ENCODE measurements at places on chromosomes 4 and X.

GRCh38 chrX:107701493-107702121 is 73.3 kb downstream of the PRPS1 start:
- DNase-seq = no peak

- DNase-seq = no peak
Measured at GRCh38 chrX:55129361-55129760, 40.5 kb downstream of the PAGE2 start.

- DNase-seq = no peak
Measured at GRCh38 chr4:175106301-175106700, 188.1 kb downstream of the ADAM29 start.

- no peak for DNase-seq
Measured at GRCh38 chrX:46628460-46629371, 55.2 kb downstream of the CHST7 start.

DNA sequence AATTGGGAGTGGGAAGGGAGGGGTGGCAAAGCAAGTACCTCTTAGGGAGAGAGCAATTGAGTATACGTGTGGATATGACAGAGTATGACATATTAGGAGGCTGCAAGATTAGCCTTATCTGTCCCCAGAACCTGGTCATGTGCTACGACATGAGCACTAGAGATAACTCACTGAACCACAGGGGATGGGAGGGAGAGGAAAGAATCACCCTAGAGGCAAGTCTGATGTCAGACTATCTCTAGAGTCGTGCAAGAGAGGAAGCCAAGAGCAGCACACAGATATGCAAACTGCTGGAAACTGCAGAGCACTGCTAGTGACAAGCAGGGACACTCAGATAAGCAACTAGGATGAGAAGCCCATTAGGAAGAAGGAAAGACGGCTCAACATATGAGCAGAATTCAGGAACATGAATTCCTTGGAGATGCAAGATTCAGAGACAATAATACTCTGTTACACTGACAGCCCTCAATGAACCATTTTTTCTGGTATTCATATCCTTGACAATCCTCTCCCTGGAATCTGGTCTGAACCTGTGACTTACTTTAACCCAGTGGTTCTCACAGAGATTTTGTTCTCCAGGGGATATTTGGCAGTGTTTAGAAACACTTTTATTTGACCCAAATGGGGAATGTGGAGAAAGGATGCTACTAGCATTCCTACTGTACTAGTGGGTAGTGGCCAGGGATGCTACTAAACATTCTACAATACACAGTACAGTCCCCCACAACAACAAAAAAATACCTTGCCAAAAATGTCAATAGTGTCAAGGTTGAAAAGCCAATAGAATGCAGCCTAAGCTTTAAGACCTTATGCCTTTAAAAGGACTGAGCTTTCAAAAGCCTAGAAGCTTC is 84.0 kb upstream of the BMP2K start:
- DNase-seq = no peak

DNA sequence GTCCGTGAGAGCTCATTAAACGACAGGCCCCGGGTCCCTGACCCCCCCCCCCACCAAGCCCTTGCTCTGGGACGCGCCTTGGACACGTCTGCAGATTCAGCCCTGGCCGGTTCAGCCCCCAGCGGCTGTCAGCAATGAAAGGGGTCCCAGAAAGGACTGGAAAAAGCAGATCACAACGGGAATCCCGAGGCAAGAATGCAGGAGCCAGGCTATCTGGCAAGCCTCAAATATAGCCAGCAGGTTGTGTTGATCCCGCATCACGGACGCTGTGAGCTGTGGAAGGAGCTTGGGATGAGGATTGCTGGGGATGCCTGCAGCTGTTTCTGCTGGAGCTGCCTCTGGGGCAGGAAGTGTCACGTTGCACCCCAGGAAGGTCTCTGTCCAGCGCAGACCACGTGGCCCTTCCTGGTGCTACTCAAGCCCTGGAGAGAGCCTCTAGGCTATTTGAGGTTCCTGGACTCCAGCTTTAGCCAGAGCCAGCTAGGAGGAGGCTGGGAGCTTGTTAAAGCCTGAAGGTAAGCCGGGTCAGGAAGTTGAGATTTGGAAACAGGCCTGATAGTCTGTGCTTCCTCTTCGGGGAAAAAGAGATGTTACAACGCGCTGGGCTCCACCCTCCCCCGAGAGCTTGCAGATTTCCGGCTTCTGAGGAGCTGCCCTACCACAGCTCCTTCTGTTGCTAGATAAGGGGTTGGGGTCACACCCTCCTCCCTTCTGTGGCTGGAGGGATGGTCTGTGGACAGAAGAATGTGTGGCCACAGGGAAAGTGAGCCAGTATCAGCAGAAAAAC is 19.3 kb upstream of the CSF2RA start:
- no peak for DNase-seq

- DNase-seq = no peak
Measured at GRCh38 chr4:122119739-122120138, 32.4 kb upstream of the BLTP1 start.

- no peak for DNase-seq
Measured at GRCh38 chrX:17792826-17793225, 55.5 kb downstream of the SCML1 start.

- no peak for DNase-seq
Measured at GRCh38 chrX:1452516-1453394, at the start of gene ASMTL. TSS of gene ASMTL (minus strand) at chrX:1452909. CDS start at chrX:1452840, 69 bp downstream.

DNA sequence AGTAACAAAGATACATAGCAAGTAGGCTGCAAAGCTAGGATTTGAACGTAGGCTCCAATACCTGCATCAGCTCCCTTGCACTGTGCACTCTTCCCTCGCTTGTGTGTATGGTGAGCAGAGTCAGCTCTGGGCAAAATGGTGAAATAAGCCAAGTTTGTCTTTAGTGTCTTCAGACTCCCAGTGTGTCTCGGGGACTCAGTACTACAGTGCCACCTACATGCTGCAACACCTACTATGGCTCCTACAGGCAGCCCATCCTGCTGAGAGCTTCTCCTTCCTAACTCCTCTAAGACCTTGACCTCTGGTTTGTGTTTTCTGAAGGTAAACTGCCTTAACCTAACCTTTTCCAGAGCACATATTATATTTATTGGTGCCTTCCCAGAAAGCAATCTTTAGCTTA is 42.5 kb downstream of the RTL9 start:
- DNase-seq = no peak

- DNase-seq = no peak
Measured at GRCh38 chr4:3526456-3526855, 5.8 kb downstream of the LRPAP1 start.

Data from NCI-H1105 treated with DMSO at 0.1 percent for 48 hours (cell line).